ENCODE measurements at places on chromosomes 6 and 20.
A peak's percentile ranks its signal among the peaks of the same experiment; 100 is the strongest.

- no peak for DNase-seq
Observed at GRCh38 chr6:47057830-47058540, 15.9 kb upstream of the ADGRF1 start.

DNA sequence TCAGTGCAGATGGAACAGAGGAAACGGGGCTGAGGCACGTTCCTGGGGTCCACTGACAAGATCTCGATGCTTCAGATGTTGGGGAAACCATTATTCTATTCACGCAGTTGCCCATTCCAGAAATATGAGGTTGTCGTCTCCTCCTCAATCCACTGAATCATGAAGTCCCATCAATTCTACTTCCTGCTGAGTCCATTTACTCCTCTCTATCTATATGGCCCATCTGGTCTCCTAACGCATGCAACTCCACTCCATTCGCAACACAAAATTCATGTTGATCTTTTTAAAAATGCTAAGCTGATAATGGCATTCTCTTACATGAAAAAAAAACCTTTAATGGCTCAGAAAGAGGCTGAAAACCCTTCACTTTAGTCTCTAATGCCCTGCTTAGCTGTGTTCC, 37.5 kb downstream of the MAP3K5 start:
- no peak for DNase-seq

GRCh38 chr6:121755485-121755884, 320.0 kb downstream of the GJA1 start:
- DNase-seq: no peak

DNA sequence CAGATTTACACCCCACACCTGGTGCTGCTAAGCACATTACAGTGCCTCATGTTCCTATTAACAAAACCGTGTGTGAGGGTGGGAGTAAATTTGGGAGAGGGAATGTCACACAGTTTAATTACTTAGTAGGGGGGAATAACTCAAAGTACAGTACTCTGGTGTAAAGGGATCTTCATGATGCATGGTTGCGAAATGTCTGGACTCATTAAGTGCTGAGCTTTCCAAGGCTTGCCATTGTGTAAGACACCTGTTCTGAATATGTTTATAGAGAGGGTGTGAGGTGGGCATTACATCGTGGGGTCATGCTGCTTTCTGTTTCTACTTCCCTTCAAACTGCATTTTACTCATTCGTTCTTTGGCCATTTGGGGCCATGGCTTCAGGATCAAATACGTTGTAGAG, 181.2 kb downstream of the ADGRG6 start:
- no peak for DNase-seq

- DNase-seq: no peak
Observed at GRCh38 chr6:13267142-13267651, 61.1 kb downstream of the TBC1D7 start.

DNA sequence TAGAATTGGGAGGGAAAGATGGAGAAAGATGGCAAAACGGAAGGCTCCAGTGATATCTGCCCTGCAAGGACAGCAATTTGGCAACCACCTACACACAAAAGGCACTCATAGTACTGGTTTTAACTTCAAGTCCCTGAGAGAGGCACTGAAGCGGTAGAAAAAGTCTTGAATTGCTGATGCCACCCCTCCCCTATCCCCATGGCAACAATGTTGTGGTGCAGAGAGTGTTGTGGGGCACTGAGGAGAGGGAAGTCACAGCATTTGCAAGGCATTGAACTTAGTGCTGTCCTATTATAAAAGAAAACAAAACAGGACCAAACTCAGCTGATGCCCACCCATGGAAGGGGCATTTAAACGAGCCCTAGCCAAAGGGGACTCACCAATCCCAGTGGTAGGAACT, 343.7 kb downstream of the HAO1 start:
- DNase-seq: no peak

DNA sequence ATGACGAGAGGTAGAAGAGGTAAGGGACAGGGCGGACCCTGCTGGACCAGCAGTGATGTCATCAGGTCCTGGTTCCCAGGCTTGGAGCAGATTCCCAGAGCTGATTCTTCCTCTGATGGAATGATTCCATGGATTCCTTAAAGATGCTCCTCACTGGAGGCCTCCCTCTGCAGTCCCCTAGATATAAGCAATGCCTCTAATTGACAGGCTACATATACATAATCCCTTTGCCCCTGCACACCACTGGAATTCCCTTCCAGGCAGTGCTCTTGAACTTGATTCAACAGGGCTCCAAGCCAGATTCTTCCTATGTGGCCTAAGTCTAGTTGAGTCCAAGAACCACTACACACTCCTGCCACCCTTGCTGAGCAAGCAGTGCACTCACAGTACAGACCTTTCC, 52.3 kb upstream of the L3MBTL3 start:
- no peak for DNase-seq

DNA sequence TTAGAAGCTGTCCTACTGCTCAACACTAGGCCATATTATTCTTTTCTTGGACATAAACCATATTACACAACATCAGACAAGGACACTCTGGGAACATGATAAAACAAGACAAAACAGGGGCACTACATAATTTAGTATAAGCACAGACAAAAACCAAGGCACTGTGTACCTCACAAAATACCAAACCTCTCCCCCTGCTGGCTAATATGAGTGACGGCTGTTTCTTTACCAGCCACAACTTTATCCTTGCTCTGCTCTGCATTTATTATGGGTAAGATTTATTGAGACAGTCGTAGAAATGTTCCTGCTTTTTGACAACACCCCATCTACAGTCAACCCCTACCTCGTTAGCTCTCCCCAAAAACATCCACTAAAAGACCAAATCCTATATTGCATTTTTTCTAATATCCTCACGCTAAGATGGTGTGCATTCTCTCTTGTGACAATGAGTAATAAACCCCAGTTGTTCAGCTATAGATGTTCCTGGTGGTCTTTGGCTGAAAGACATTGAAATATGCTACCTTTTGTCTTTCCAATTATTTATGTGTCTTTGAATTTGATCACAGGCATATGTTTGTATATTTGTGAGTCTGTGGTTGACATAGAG, 23.8 kb upstream of the POLR1H start:
- DNase-seq: no peak

- DNase-seq: no peak
Observed at GRCh38 chr20:17935186-17935585, 33.4 kb downstream of the SNX5 start.

DNA sequence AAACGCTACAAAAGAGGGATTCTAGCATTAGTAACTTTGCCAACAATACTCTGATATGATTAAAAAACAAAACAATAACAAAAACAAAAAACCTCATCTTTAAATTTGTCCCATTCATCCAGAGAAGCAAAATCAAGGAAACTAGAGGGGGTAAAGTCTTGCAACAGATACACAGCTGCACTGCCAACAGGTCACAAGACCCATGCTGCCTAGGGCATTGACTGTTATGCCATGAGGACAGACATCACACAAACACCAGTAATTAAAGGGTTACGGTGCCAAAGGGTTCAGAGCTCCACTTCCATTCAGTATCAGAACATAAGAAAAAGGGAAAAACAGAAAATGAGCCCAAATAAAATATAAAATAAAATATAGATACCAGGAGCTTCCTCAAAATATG, 1.6 kb downstream of the TBC1D20 start:
- DNase-seq: no peak

- DNase-seq: no peak
Observed at GRCh38 chr20:58855506-58856389, 3.2 kb downstream of the GNAS start.

DNA sequence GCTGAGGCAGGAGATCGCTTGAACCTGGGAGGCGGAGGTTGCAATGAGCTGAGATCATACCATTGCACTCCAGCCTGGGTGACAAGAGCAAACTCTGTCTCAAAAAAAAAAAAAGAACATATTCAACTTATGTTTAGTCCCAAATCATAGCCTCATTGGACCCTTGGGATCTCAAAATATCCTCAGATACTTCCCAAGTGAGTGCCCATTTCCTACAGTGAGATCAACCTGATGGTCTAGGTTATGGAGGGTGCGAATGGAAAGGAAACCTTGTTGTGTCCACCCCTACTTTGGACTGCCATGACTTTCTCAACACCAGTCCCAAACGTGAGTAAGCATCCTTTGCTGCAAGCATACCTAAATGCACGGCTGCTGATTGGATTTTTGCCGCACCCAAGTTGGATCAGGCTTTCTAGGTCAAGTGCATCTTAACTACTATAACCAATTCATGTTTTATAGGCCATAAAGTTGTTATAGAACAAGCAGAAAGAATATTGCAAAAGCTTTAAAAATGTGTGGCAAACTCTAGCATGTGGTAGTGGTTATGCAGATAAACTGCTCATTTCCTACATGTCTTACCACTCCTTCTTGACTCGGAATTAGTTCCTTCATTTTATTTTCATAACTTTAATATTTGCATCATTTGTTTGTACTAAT, 131.2 kb downstream of the PLEKHG1 start:
- DNase-seq: no peak

- DNase-seq: no peak
Observed at GRCh38 chr6:17021539-17021889, 80.3 kb upstream of the STMND1 start.

DNA sequence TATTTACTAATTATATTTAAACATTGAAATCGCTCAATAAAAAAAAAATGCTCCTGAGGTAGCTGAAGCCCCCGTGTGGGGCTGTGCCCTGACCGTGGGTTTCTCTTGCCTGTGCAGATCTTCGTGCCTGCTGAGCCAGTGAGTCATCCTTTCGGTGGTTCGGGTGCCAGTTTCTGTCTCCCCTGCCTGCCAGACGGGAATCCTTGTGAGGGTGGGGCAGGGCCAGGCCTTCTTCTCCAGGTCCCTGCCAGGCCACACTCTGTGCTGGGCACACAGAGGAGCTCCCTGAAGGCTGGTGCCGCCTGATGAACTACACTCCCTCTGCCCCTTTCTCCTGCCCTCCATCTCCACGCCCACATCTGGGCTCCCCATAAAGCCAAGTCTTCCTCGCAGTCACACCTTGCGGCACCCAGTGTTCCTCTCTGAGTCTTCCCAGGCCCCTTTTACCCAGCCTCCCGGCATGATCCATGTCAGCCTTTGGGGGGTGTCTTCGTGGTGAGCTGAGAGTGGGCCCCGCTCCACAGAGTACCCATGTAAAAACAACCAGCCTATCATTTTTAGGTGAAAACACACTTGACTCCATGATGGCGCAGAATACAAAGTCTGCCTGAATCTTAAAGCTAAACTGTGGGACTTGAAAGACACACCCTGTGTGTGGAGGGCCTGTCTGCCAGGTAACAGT, 19.3 kb downstream of the FGD2 start:
- DNase-seq: no peak

- DNase-seq: no peak
Observed at GRCh38 chr6:33288141-33288920, 708 bp downstream of the WDR46 start.

GRCh38 chr20:2292416-2293110, 3.2 kb upstream of the TGM3 start:
- no peak for DNase-seq

GRCh38 chr20:61271312-61272231, 19.5 kb downstream of the CDH4 start:
- no peak for DNase-seq

- DNase-seq: no peak
Observed at GRCh38 chr6:101760843-101761621, 367.5 kb downstream of the GRIK2 start.

DNA sequence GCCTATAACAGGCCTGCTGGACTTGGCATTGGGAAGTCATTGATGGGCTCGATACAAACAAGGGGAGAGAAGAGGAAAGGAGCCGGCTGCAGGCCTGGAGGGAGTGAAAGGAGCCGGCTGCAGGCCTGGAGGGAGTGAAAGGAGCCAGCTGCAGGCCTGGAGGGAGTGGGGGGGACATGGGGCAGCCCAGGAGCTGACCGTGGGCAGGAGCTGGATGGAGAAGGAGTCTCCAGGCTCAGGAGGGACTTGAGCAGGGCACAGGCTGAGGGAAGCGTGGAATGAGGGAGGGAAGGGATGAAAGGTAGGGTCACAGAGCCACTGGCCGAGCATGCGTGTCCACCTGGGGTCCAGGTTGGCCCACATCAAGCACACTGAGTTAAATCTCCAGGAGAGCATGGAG, 32.0 kb downstream of the RPP40 start:
- no peak for DNase-seq

GRCh38 chr6:27101824-27102223, 145.7 kb upstream of the PRSS16 start:
- no peak for DNase-seq

DNA sequence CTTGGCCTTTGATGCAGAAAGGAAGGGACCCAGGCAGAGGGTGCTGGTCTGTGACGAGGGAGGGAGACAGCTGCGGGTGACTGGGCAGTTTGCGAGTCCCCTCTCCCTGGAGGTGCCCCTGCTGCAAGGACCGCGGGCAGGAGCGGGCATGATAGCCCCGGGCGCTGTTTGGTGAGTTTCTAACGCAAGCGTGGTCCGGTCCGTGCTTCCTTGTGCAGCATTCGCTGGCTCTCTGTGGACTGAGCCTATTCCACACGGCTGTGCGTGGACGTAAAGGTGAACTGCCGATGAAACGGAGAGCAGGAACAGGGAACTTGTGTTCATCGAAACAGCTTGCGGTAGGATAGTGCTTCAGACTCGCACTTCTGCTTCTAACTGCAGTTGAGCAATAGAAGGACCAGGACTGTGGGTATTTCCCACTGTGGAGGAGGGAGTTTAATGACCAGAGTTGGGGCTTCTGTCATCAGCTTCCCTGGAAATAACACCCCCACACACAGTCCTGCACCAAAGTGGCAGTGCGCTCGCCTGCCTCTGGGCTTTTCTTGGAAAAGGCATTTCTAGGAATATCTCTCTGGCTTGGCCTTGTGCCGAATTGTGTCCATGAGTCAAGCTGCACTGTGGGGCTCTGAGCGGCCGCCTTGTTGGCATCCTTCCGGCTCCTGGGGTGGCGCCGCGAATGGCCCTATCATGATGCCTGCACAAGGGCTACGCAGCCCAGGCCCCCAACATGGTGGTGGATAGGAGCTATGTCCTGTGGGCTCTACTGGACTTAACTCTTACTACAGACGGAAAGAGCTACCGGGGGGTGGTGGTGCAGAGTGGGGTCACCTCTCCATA, 48.9 kb downstream of the DUSP22 start:
- DNase-seq: no peak

GRCh38 chr20:43514648-43514999, 7.1 kb downstream of the L3MBTL1 start:
- DNase-seq: no peak

GRCh38 chr20:38726804-38727606, 2.7 kb downstream of the SLC32A1 start:
- DNase-seq: peak; percentile 36

GRCh38 chr6:36169023-36170007, 27.2 kb upstream of the BRPF3 start:
- no peak for DNase-seq

DNA sequence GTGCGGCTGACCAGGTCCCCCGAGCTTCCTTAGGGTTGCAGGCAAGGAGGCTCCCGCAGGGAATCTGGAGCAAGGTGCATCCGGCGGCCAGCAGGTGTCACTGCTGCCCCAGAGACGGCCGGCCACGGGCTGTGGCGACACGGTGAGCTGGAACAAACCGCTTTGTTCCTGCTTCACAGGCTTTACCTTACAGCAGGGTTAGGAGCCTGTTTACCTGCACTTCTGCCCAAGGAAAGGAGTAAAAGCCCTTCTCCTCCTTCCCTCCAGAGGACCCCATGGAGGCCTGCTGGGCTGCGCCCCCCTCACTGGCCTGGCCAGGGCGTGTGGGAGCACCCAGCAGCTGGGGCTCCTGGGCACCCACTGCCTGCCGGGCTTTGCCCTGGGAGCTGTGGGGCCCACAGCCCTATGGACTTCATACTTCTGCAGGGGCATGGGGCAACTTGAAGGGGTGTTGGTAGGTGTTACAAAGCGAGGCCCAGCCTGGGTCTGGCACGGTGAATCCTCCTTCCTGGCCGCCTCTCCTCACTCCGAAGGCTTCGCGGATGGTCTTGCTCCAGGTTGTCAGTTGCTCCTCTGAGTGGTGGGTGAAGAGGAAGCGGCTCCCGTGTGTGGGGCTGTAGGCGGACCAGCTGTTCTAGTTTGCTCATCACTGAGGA, 88.4 kb downstream of the CDC5L start:
- DNase-seq: peak; percentile 62

All from T-helper 9 cell (primary cell).